ENCODE measurements at places on chromosomes 12 and 14. TPM values are rescaled to one million over a fixed set of nuclear protein-coding genes. Genes with fewer than 3 reads are reported as not detected.
A peak's percentile ranks its signal among the peaks of the same experiment; 100 is the strongest.

The PA2G4 gene
- 248 TPM for total RNA-seq

The ZNF891 gene
- 2.1 TPM for total RNA-seq

The KRT80 gene
- not detected for total RNA-seq

The CARMIL3 gene
- 5.8 TPM for total RNA-seq

The UNC79 gene
- 2.8 TPM for total RNA-seq

The SCNN1A gene
- 104 TPM for total RNA-seq

The VWF gene
- 0.35 TPM for total RNA-seq

The OR6C74 gene
- total RNA-seq: not detected

The CCDC85C gene
- 33.2 TPM for total RNA-seq

The GLIPR1L1 gene
- 1.9 TPM for total RNA-seq

The PROX2 gene
- not detected for total RNA-seq

The DGKA gene
- total RNA-seq: 24.1 TPM

DNA sequence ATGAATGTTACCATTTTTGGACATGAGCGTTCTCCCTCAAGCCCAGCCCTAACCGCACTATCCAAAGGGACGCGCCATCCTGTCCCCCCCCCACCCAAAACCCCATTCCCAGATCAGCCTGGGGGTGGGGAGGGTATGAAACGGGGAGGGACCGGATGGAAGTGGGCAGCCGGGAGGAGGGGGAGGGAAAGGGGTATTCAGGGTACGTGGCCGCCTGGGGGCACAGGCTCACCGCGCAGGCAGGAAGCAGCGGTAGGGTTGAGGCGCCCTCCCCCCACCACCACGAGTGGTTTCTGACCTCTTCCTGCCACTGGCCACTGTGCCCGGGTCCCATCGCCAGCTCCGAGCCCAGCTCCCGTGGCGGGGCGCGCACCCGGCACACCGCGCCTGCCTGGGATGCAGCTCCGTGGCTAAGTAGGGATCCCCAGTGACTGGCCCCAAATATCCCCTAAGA lies 1.4 kb downstream of the ACTN1 start:
- DNase-seq: peak; percentile 73

DNA sequence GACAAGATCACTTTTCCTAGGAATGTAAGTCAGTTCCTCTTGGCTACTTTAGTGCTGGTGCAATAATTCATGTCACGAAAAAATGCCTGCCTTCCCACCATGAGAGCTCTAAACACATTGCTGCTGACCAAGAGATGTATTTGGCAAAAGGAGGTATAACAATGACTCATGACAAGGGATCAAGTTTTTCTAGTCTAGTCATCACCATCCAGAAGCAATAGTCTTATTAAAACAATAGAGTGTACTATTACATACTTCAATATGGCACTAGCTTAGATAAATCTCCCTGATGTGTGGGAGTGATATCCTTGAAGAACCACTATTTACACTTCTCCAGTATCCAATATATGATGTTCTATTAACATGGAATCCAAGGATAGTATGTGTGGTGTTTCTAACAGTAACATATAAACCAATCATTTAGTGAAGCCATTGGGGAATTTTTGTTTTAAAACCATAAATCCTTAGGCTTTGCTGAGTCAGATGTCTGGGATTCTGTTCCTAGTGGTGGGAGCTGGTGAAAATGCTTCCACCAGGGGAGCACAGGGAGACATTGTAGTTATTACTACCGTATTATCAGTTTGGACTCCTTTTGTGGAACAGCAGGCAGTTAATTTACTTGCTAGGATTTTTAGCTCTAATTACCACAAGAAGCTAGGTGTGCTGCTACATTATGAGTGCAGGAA lies 1387.5 kb downstream of the LRFN5 start:
- no peak for DNase-seq

- DNase-seq: no peak
Observed at GRCh38 chr14:96206461-96206860, 1.8 kb downstream of the BDKRB2 start.

DNA sequence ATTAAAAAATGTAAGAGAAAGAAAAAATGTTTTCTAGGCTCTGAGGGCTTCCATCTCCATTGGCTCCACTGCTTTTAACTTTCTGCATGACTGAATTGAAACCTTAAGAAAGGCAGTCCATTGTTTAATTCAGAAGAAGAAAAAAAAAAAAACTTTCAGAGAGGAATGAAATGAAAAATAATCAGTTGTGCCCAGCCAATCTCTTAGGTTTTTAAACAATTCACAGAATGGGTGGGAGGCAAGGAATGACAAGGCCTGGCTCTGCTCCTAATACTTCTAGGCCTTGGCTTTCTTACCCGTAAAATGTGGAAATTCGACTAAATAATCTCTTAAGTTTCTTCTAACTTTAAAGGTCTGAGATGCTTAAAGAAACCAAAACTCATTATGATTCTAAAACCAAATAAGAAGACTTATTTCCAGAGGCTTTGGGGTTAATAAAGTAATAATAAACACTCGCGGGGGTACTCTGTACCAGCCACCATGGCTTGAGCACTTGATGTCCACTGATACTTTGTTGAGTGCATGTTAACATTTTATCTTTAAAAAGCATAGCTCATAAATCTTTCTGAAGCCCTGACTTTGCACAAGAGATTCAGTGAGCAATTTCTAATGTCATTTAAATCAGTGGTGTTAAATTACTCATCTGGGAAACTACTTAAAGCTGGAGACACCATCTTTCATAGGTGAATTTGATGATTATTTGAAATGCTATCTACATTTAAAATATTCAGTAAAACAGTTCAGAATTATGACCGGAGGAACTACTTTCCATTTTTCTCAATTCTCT lies 49.6 kb downstream of the STON2 start:
- DNase-seq: no peak

- DNase-seq: no peak
Observed at GRCh38 chr12:40917561-40917960, 225.3 kb downstream of the CNTN1 start.

DNA sequence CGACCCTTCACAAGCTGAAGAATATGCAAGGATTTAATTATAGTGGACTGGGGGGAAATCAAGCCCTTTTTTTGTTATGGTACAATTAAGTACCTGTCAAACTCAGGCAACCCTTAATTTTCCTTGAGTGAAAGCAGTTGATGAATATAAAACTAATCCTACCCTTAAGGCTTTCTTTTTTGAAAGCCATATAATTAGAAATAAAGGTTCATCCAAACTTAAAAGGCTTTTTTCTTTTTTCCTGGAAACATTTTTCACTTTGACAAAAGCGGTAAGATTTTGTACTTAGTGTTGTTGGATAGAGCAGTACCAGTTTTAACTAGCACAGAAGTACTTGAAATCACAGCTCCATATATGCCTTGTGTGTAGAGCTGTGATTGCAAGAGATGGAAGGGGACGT lies 91.9 kb upstream of the MANSC4 start:
- no peak for DNase-seq

DNA sequence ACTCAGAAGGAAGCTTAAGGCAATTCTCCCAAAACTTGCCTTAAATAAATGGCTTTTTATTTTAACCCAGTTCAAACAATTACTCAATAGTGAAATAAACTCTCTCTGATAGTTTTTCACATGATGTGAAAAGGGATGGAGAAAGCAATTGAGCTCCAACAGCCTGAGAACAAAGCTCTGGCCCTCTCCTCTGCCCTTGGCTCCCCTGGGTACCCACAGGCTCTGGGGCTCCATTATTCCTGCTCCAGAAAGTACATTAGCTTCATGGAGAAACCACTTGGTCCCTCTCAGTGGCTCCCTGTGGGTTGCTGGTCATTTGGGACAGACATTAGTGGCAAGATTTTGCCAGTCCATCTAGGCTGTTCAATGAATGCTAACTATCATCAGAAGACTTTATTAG lies 242.8 kb downstream of the ATP23 start:
- DNase-seq: no peak

GRCh38 chr12:64566831-64567517 lies 43.3 kb upstream of the RASSF3 start:
- DNase-seq: no peak

DNA sequence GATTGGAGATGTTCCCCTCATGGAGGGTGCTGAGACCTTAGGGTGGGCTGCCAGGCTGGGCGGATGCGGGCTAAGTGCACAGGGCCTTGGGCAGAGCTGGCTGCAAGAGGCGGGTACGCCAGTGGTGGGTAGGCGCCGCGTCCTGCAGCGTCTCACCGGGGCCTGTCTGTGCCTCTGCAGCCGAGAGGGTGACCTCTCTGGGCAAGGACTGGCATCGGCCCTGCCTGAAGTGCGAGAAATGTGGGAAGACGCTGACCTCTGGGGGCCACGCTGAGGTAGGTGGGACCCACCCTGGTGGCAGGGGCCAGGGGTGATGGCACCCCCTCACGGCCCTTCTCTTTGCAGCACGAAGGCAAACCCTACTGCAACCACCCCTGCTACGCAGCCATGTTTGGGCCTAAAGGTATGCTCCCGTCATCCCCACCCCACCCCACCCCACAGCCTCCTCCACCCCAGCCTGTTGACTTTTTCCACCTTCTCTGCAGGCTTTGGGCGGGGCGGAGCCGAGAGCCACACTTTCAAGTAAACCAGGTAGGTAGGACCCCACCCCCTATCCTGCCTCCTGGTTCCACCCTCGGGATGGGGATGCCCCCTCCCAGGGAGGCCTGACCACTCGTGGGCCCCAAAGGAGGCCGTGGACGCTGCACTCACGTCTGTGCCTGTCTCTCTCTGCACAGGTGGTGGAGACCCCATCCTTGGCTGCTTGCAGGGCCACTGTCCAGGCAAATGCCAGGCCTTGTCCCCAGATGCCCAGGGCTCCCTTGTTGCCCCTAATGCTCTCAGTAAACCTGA lies 1.5 kb downstream of the CRIP1 start:
- no peak for DNase-seq

GRCh38 chr14:104666981-104667380 lies 22.4 kb upstream of the INF2 start:
- no peak for DNase-seq

DNA sequence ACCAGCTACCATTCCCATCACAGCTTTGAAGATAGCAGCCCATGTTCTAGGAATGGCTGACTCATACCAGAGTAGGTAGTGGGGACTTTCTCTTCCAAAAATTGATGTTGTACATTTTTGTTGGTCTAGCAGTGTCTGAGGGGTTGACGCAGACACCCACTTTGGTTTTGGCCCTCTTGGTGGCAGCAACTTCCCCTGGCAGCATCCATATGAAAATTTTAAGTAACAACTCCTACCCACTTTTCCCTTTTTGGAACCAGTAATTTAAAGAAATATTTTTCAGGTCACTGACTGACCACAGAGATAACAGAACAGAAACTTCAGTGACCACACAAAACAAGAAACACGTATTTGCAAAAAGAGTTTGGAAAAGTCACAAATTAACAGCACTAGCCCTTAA lies 162.0 kb upstream of the TMCC3 start:
- DNase-seq: no peak

- no peak for DNase-seq
Observed at GRCh38 chr14:50064993-50065392, 51.4 kb downstream of the VCPKMT start.

DNA sequence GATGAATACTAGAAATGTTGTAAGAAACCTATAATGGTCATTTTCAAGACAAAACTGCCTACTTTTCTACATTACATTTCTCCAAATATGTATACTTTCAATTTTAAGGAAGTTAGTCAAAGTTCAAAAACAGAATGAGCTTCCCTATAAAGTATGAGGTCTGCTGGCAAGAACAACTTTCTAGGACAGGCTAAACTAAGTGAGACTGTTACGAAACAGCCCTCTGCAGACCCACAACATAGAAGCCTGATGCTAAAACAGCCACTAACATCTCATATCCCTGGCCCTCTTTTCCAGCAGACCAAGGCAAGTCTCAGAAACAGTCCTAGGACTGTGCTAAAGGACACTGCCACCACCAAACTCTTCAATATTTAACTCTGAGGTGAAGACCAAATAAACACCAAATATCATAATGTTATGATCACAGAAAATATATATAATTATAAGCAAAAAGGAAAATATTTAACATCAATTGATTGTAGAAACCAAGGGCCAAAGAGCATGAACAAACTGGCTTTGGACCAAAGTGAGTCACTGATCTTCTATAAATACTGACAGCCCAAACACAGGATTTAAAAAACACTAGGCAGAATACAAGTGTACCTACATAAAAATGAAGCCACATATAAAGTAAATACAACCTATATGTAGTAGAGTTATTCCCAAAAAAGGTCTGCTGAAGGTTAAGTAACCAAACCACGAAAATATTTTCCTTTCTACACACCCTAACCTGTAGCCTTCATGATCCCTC lies 27.7 kb downstream of the PPP4R3A start:
- DNase-seq: no peak

- no peak for DNase-seq
Observed at GRCh38 chr12:24173067-24173466, 223.6 kb upstream of the SOX5 start.

GRCh38 chr12:128098730-128099129 lies 168.2 kb upstream of the TMEM132C start:
- peak; percentile 20 for DNase-seq

- DNase-seq: no peak
Observed at GRCh38 chr14:42884100-42884499, 1277.4 kb downstream of the LRFN5 start.

- DNase-seq: no peak
Observed at GRCh38 chr12:8676651-8677050, 14.0 kb upstream of the MFAP5 start.

DNA sequence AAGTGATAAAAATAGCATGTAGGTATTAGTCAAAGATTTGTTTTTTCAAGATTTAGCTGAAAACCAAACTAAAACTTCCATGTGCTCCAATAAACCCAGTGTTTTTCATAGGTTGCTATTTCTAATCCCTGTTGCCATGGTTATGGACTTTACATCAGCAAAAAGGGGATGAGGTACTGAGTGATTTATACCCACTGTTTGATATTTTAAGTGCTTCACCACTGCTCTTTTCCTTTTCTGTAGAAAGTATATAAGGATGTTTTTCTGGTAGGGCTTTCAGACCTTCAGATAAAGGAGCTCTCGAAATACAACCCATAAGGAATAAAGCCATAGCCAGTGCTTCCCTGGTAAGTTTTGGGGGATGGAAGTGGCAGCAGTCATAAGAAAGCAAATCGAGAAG lies at the start of gene OTOGL:
Gene OTOGL (plus strand): TSS at position 279 of the 400 bp plus-strand sequence. CDS start 109,895 bp downstream, outside the sequence.
- DNase-seq: no peak

DNA sequence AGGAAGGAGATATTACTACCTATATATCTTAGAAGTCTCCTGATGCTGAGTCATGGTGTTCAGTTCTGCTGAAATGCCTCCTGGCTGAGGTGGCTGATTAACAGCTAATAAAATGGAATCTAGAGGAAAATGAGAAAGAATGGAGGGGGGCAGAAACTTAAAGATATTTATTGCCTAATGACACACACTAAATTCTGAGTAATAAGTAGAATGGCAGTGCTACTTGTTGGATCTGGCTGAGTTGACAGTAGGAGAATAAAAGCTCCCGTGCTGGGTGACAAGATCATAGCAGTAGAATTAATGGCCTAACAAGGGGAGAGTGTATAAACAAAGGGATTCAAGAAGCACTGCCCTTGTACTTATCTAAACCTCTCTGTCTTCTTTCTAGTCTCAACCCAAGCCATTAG lies 137.5 kb downstream of the CNTN1 start:
- no peak for DNase-seq

GRCh38 chr12:68536885-68537485 lies 73.7 kb upstream of the RAP1B start:
- DNase-seq: no peak

DNA sequence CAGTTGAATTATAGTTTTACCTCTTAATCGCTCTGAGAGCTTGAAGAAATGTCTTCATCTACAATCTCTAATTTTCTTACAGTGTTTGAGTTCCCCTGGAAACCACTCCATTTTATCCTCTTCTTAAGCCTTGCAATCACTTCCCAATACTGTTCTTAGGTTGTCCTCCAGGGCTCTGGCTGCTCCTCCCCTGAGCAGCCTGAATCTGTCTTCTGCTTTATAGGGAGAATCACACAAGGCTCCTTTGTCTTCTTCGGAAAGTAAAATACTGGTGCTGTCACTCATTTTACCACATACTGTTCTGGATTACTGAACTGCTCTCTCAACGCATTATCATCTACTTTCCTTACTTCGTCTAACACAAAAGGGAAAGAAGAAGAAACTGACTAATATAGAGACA lies 133.7 kb downstream of the MDGA2 start:
- DNase-seq: no peak
